K562 (cell line): ENCODE measurements at places on chromosomes 16 and 17. TPM values are rescaled to one million over a fixed set of nuclear protein-coding genes. Genes with fewer than 3 reads are reported as not detected.

Gene NUTF2
- 141 and 146 TPM in 2 replicates for total RNA-seq

Gene DGKE
- 9.5 and 9.9 TPM in 2 replicates for total RNA-seq

DNA sequence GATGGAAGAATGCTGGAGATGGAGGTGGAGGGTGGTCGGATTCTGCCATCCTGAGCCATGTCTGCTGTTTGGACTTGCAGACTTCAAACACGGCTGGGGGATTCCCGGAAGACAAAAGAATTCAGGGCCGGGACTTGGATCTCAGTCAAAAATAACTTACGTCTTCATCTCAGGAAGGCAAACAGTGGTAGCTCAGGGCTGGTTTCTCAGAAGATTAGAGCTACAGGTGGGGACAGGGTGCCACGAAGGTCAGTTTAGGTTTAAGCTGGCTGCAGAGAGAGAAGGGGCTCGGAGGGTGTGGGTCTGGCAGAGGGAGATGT is 4.3 kb upstream of the RHBDL3 start:
- DNase-seq: no peak

DNA sequence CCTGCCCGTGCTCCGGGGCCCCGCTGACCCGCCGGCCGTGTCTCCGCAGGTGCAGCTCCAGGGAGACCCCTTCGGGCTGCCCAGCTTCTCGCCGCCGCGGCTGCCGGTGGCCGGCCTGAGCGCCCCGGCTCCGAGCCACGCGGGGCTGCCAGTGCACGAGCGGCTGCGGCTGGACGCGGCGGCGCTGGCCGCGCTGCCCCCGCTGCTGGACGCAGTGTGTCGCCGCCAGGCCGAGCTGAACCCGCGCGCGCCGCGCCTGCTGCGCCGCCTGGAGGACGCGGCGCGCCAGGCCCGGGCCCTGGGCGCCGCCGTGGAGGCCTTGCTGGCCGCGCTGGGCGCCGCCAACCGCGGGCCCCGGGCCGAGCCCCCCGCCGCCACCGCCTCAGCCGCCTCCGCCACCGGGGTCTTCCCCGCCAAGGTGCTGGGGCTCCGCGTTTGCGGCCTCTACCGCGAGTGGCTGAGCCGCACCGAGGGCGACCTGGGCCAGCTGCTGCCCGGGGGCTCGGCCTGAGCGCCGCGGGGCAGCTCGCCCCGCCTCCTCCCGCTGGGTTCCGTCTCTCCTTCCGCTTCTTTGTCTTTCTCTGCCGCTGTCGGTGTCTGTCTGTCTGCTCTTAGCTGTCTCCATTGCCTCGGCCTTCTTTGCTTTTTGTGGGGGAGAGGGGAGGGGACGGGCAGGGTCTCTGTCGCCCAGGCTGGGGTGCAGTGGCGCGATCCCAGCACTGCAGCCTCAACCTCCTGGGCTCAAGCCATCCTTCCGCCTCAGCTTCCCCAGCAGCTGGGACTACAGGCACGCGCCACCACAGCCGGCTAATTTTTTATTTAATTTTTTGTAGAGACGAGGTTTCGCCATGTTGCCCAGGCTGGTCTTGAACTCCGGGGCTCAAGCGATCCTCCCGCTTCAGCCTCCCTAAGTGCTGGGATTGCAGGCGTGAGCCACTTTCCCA is 5.9 kb downstream of the CTF1 start:
- peak; percentile 86 for DNase-seq

- DNase-seq: no peak
Measured at GRCh38 chr16:15853021-15853420, 3.8 kb downstream of the MYH11 start.

DNA sequence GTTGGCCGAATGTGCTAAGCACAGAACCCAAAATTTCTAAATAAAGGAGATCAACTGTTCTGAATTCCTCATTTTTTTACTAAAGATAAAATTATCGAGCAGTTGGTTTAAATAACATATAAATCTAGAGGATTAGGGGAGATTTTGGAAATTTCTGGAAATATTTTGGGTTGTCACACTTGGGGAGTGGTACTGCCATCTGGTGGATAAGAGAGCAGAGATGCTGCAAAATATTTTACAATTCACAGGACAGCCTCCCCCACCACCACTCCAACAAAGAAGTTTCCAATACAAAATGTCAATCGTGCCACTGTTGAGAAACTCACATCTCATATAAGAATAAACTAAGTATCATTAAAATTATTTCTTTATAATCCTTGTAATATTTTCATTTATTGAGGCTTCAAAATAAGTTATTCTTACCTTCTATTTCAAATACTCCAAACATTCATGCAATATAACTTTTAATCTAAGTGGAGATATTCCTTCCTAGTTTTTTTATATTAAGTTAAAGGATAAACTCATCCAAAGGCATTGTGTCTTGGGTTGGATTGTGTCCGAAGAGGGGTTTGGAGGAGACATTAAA is 17.0 kb upstream of the ABCA8 start:
- no peak for DNase-seq

GRCh38 chr16:19939553-19939952 is 54.9 kb upstream of the GPRC5B start:
- no peak for DNase-seq

DNA sequence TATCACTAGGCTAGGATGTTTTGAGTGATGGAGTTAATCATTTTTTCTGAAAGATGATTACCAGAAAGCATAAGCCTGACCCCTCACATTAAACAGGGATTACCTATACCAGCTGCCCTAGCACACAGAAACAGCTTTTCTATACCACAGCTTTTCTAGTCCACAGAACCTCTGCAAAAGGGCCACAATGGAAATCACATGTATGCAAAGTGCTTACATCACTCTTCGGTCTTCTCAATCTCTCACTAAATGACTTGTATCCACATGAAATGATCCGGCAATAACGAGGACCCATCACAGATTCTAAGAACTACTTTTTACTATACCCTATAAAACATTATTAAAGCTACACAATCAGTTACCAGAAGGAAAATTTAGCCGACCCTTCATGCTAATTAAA is 2.6 kb downstream of the CSNK2A2 start:
- DNase-seq: no peak

DNA sequence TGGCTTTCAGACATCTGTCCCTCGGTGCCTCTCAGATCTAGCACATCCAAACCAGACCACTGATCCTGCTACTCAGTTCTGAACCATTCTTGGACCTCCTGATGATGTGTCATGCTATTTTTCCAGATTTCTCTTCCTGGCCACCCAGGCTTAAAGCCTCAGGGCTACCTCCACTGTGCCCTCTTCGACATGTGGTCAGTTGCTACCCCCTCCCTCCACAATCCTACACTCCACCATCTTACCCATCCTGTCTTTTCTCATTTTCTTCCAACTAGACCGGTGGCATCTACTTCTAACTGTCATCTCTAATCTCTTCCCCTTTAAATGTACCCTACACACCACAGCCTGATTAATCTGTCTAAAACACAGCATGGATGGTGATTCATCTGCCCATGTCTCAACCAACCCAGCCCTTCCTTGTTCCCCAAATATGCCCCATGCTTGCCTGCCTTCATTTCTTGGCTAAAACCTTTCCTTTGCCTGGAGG is 478.6 kb downstream of the SLC39A11 start:
- no peak for DNase-seq

GRCh38 chr17:42679492-42680330 is 1.9 kb downstream of the CCR10 start:
- DNase-seq: peak; percentile 44
